Effector CD8-positive, alpha-beta T cell (primary cell): ENCODE measurements at places on chromosomes 11 and 22.

GRCh38 chr22:19610518-19611253 is 86.5 kb upstream of the CLDN5 start:
- no peak for DNase-seq

DNA sequence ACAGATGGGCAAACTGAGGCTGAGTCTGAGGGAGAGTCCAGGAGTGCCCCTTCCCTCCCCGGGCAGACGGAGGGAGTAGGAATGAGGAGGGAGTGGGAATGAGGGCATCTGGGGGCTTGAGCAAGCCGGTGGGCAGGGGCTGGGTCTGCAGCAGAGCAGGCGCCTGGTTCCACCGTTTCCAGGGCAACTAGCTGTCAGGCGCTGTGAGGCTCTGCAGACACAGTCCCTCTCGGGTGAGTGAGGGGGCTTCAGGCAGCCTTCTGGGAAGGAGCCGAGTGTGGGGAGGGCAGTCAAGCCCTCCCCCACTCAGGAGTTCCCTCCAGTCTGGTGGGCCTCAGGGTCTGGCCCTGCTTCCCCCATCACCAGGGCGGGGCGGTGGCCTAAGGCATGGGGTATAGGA is 19.0 kb downstream of the TMEM258 start:
- no peak for DNase-seq

DNA sequence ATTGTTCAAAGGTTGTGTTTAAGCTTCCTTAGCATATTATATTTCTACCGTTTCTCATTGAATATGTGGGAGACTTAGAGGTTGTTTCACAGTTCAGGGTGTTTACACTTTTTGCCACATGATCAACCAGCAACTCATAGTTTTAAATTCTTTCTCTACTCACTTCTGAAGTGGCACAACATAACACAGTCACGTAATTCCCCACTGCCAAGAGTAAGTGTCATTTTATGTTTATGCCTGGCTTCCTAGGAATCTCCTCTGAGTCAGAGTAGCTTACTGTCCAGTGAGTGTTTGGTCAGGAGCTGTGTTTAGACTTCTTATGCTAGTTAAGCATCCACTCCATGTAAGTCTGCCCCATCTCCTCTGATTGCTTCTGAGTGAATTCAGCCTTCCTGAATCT is 520.8 kb upstream of the KIRREL3 start:
- no peak for DNase-seq

GRCh38 chr11:45817191-45817590 is 12.2 kb downstream of the SLC35C1 start:
- DNase-seq: no peak

DNA sequence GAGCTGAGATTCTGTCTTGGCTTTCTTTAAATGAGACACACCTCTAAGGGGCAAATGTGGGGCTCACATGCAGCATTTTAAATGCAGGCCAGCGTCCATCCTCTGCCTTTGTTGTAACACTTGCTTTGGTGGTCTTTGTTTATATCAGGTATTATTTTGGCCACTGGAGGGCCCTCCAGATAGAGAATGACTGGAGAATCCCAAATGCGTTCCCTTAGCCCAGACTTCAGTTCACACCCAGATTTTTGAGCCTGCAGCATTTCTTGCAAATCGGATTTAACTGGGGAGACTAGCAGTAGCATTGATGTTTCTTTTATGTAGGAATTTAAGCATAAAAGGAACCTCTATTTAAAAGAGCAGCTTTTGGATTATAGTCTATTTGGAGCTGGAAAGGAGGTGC is 200.2 kb upstream of the SORL1-AS1 start:
- DNase-seq: no peak

- DNase-seq: no peak
Measured at GRCh38 chr22:29260031-29260560, 7.7 kb downstream of the RHBDD3 start.

GRCh38 chr11:75823946-75824345 is 8.9 kb downstream of the UVRAG start:
- no peak for DNase-seq

DNA sequence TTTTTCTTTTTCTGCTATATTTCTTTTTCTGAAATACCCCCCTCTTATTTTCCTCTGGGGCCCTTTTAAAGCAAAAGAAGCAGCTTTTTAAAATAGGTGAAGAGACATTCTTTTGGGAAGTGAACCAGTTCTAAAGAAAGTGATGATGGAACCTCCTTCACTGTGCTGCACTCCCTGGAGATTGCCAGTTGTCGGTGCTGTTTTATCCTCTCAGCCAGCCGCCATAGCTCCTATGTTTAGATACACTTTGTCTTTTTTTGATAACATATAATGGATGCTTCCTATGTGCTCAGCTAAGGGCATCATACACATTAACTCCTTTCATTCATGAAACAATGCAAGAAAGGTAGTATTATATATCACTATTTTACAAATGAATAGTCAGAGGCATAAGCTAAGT is 14.0 kb downstream of the CFAP300 start:
- no peak for DNase-seq

GRCh38 chr11:95508219-95508890 is 277.4 kb upstream of the SESN3 start:
- no peak for DNase-seq

DNA sequence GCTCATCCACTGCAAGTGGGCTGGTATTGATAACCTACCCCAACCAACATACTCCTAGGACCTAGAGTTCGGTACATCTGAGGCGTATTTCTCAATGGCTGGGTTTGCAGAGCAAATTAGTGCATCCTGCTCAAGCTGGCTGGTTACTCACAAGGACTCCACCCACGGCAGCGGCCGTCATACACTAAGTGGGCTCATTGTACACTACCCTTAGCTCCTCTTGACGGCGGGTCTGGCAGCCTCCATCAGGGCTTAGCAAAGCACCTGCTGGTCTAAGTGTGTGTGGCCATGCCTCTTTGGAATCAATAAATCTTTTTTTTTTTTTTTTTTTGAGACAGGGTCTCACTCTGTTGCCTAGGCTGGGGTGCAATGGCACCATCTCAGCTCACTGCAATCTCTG is 20.2 kb upstream of the KCNJ11 start:
- DNase-seq: no peak

DNA sequence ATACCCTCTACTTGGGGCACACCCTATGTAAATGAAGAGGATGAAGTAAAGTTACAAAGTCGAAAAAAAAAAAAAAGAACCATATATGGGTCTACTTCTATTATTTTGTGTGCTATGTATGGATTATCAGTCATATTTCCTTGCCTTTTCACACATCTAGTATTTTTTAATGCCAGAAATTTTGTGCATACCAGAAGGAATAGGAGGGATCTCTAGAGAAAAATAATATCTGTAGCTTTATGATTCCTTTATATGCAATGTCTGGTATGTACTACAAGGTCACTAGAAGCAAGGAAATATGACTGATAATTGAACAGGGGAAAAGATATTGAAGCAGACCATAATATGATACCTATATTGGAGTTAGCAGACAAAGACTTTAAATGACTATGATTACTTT is 713.4 kb downstream of the OPCML start:
- DNase-seq: no peak

GRCh38 chr11:101757741-101758140 is 157.1 kb upstream of the CEP126 start:
- no peak for DNase-seq

DNA sequence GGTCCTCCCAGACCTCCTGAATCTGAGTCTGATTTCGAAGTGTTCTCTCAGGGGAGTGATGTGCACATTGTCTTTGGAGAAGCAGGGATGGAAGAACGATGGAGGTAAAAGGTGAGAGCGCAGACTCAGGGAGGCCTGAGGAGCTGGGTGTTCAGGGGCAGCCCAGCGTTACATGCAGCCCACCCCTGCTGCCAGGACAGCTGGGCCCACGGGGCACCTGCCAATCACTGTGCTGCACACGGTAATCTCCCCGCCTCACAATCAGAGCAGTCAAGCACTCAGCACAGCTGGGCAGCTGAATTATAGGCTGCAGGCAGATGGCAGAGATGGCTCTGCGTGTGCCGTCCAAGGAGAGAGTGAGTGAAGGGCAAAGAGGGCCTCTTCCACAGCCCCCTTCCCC is 17.9 kb upstream of the HTR3A start:
- no peak for DNase-seq

- no peak for DNase-seq
Measured at GRCh38 chr11:116602637-116602942, 170.2 kb downstream of the BUD13 start.

DNA sequence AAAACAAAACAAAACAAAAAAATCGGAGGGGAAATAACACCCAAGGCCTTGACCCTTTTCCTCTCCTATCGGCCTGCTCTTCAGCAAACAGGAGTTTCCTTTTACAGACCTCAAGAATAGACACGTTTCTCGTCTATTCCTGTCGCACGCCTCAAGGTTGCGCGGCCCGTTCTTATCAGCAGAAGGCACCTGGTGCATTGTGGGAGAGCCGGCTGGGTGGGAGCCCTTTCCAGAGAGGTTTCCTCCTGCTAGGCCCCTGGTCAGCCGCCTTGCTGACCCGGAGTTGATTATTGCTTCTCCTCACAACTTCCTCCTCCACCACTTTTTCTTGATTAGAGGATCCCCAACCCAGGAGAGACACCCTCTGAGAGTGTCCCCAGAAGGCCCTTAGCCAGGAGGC is 497.3 kb downstream of the MIAT start:
- DNase-seq: no peak

- DNase-seq: no peak
Measured at GRCh38 chr11:108269583-108269982, 46.7 kb downstream of the ATM start.

GRCh38 chr22:39311592-39312400 is 7.6 kb downstream of the RPL3 start:
- DNase-seq: no peak

- DNase-seq: no peak
Measured at GRCh38 chr22:50261615-50262459, at the start of gene MAPK12. Gene MAPK12 (minus strand): TSS chr22:50261683. CDS start chr22:50261509, 174 bp downstream.

DNA sequence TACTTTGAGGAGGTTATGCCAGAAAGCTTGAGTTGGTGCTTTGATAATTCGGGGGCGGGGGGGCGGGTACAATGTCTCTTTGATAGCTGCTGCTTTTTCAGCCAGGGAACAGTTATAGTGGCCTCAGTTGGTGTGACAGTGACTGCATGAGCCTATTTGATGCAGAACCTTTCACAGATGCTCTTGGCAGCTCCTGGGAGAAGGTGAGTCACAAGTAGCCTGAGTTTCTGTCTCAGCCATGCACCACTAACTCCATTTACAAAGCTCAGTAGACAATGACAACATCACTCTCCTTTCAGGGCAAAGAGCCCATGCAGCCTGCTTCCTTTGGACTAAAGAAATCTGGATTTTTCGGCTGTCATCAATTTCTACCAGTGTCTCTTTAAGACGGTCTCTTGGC is 42.1 kb upstream of the SEZ6L start:
- no peak for DNase-seq

- peak; percentile 61 for DNase-seq
Measured at GRCh38 chr11:34358728-34359547, 1.1 kb upstream of the ABTB2 start.

DNA sequence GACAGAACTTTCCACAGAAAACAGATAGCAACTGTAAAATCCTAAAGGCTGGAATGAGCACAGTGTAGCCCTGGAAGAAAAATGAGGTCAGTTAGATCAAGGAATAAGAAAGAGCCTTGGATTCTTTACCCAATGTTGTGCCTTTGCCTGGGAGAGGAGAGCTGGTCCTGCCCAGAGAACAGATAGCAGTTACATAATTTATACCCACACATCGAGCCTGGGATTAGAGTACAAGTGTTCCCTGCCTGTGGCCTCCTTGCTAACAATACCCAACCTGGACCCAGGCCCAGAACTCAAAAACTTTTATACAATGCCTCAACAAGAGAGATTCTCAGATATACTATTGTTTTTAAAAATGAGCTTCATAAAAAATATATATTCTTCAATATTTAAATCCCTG is 1998.4 kb downstream of the LRRC4C start:
- no peak for DNase-seq

GRCh38 chr11:33912405-33913361 is 20.8 kb upstream of the LMO2 start:
- DNase-seq: no peak

DNA sequence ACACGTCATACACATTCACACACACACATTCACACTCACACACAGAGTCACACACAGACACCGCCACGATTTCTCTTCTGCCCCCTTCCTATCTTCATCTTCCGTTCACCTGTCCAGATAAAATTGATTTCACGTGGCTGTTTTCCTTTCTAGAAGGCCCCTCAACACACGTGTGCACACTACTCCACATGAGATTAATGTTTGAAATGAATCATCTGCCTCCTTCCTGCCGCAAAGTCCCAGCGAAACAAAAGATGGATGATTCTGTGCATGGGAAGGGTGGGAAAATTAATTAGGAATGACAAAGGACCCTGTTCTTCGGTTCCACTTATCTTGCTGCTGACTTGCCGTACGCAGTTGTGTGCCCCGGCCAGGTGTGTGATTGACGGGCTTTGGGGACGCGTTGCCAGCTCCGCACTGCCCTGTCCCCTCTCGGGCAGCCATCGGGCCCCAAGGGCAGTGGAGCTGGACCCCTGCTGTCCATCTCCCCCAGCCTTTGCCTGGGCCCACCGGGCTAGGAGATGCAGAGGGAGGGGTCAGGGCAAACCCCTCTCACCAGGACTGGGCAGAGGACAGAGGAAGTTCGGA is 73.8 kb downstream of the MPPED1 start:
- no peak for DNase-seq

- DNase-seq: no peak
Measured at GRCh38 chr11:88117281-88117858, 57.9 kb downstream of the RAB38 start.
